Stimulated activated CD4-positive, alpha-beta T cell treated with anti-CD3 and anti-CD28 coated beads, Interleukin-15, amount 100 ng/mL, for 48 hours (primary cell): ENCODE measurements at places on chromosomes 5 and 9.

GRCh38 chr9:113631871-113632665 is 168.5 kb downstream of the RGS3 start:
- no peak for DNase-seq

DNA sequence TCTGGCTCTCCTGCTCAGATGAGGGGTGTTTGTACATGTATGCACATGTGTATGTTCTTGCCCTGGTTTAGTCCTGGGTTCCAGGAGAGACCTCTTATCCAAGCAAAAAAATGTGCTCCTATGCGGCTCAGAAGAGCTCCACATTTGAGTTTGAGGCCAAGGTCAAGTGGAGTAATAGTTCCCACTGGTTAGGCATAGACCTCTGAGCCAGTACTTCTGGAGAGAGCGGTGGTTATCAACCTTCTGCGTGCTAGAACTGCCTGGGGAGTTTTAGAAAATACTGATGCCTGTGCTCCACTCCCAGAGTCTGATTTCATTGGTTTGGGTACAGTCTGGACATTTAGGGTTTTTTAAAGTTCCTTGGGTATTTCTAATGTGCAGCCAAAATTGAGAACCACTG is 51.5 kb downstream of the LIX1 start:
- DNase-seq = no peak

DNA sequence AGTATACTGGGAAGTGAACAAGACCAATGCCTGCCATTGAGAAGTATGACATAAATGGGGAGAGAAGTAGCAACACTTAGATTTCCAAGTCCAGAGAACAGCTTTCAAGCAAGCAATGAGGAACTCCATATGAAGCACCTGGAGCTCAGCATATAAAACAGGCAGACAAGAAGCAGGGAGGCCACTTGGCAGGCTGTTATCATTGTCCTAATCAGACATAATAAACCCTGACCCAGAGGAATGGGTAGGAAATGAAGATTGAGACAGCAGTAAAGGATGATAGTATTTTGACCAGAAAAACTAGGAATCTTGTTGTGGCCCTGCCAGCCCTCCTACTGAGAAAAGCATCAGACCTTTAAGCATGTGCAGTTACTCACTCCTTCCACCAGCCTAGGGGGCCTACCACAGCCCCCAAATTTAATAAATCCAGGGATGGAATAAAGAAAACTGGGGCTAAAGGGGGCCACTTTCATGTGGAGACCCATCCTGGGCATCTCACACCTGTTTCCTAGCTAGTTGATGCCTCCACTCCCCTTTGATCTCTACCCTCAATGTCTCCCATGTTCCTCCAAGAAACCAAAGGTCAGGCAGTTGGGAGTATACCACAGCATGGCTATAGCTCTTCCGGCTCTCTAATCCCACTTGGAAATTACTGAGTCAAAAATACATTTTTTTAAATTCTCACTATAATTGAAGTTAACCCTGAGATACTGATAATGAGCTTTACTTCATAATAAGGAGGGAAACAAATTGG is 135.1 kb downstream of the SIL1 start:
- no peak for DNase-seq

DNA sequence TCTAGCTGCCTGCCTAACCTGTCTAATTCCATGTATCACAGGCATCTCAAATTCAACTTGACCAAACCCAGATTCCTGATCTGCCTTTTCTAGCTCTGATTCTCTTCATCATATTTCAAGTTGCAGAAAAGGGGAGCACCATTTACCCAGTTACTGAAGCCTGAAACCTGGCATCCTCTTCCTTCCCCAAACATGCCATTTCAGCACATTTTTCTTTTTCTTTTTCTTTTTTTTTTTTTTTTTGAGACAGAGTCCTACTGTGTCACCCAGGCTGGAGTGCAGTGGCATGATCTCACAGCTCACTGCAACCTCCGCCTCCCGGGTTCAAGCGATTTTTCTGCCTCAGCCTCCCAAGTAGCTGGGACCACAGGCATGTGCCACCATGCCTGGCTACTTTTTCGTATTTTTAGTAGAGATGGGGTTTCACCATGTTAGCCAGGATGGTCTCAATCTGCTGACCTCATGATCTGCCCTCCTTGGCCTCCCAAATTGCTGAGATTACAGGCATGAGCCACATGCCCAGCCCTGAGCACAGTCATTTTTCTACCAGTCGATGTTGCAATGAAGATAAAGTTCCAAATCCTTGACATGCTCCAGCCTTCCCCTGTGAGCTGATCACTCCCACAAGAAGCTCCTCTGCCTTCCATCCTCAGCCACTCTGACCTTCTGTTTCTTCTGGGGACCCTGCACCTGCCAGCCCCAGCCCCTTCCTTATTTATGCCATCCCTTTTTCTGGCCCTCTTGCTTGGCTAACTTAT is 32.2 kb downstream of the ACER2 start:
- DNase-seq = no peak

DNA sequence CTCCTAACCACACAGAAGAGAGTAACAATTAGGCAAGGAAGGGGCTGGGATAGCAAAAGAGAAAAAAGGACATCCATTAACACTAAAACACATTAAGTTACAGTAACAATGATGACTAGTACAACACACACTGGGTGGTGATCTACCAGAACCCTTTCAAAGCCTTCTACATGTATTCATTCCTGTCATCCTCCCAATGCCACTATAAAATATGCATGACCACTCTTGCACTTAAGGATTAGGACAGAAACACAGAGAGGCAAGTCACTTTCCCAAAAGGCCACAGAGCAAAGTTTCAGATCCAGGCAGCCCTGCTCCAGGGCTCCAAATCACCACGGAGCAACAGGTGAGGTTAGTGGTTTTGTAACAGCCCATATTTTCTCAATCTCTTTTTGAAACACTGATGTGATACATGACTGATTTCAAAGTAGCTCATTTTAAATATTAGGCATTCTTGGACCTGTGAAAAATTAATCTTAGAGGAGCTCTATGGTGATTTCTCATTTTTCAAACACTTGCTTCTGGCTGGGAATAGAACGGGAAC is 86.7 kb downstream of the AUH start:
- DNase-seq = no peak

DNA sequence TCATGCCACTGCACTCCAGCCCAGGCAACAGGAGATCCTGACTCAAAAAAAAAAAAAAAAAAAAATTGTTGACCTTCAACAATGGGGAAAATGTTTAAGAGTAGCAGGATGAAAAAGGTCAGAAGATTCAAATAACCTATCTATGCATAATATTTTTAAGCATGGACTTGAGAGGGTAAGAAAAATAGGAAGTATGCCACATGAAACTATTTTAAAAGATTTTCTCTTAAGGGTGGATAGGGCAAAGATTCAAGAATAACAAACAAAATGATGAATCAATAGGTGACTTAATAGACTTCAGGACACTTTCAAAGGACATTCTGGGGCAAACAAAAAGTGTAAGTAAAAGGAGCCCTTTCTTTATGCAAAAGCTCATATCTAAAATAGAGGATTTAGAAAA is 3.2 kb downstream of the TEX48 start:
- DNase-seq = no peak

GRCh38 chr5:92242170-92242569 is 859.1 kb upstream of the ARRDC3 start:
- no peak for DNase-seq
